ENCODE measurements at places on chromosomes 1 and 21.

DNA sequence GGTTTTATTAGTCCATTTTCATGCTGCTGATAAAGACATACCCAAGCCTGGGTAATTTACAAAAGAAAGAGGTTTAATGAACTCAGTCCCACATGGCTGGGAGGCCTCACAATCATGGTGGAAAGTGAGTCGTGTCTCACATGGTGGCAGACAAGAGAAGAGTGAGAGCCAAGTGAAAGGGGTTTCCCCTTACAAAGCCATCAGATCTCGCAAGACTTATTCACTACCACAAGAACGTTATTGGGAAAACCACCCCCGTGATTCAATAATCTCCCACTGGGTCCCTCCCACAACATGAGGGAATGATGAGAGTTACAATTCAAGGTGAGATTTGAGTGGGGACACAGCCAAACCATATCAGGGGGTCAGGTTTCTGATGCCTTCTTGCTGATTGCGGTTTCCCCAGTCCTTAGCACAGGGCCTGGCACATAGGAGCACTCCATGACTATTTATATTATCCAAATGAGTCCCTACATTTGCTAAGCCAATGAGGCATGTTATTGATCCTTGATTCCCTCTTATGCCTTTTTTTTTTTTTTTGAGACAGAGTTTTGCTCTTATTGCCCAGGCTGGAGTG, 35.3 kb upstream of the PAXBP1 start:
- peaks cover 9% of the 10 kb centered on the region for H3K4me1 ChIP-seq
- H3K27me3 ChIP-seq, result no peaks in the 10 kb centered on the region
- H3K27ac ChIP-seq, result no peak overlapping the region

- H3K27ac ChIP-seq, result no peak overlapping the region
- no peaks in the 10 kb centered on the region for H3K27me3 ChIP-seq
- no peak overlapping the region for H3K4me3 ChIP-seq
- no peaks in the 10 kb centered on the region for H3K36me3 ChIP-seq
These were observed 73.5 kb downstream of the OSBPL9 start for GRCh38 chr1:51690285-51690961.

DNA sequence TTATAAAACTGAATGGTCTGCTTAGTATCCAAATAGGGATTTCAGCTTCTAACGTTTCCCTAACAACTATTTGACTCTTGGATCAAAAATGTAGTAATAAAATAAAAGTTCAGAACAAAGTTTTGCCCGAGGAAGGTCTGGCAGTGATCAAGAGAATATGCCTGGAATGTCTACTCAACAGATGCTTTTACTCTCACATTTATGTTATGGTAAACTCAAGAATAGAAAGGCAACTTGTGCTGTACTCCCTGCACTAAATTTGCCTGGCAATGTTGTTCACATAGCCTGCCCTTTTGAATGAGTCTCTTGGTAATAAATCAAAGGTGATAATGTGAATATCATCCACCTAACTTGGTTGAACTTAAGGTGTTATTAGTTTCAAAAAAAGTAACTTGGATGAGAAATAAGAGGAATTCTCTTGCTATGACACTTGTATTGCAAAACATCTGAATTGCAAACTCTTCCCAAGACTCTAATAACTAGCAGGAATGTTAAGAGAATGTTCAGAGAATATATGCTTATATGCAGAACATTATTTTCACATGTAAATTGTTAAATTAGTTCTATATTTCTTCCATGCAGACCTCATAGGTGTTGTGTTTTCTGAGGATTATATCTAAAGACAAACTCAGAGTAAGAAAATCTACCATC, 215.8 kb downstream of the COL24A1 start:
- no peak overlapping the region for H3K4me3 ChIP-seq
- H3K27me3 ChIP-seq, result no peaks in the 10 kb centered on the region
- no peak overlapping the region for H3K27ac ChIP-seq
- no peaks in the 10 kb centered on the region for H3K36me3 ChIP-seq
- H3K4me1 ChIP-seq, result no peaks in the 10 kb centered on the region

DNA sequence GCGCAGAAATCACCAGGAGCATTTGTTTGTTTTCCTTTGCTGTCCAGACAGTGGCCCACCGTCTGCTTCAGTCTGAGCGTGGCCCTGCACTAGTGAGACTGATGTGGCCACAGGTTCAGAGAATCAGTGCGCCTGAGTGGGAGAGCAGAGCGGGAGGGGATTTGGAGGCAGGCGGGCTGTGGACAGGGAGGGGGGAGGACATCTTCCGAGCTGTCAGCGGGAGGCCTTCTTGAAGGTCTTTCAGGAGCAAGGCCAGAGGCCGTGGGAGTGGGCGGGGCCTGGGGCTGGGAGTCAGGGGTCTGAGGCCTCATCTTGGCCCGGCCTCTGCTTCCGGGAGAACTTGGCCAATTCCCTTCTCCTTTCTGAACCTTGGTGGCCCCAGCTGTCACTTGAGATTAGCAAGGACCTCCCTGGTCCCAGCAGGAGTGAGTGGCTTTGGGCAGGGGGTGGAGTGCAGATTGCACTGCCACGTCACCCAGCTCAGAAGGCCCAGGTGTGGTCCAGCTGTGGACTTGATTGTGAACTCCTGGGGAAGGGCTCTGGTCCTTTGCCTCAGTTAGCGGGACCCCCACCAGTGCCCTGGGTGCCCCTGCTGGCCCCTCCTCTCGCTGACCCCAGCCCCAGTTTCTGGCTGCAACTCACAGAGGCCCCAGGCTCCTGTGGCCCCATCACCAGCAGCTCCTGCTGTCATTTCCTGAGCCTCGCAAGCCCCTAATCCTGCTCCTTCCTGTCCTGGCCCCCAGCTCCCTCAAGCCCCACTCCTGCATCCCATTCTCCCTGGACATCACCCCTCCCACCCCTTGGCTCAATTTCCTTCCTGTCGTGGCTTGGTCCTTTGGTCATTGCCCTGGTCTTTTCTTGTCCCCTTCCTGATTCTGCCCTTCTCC, 8.4 kb downstream of the TNFRSF1B start:
- peak overlapping the region; percentile 99 for H3K27ac ChIP-seq
- DNase-seq, result no peak
- H3K4me3 ChIP-seq, result peak overlapping the region; percentile 62
- H3K4me1 ChIP-seq, result peaks cover 93% of the 10 kb centered on the region

GRCh38 chr21:15309721-15310120, 244.9 kb upstream of the NRIP1 start:
- peaks cover 5% of the 10 kb centered on the region for H3K27me3 ChIP-seq
- H3K4me1 ChIP-seq, result no peaks in the 10 kb centered on the region
- DNase-seq, result no peak
- no peaks in the 10 kb centered on the region for H3K36me3 ChIP-seq

- no peak for DNase-seq
- peaks cover 6% of the 10 kb centered on the region for H3K4me1 ChIP-seq
- H3K27ac ChIP-seq, result no peak overlapping the region
These were observed 1.0 kb downstream of the RD3 start for GRCh38 chr1:211490821-211491415.

DNA sequence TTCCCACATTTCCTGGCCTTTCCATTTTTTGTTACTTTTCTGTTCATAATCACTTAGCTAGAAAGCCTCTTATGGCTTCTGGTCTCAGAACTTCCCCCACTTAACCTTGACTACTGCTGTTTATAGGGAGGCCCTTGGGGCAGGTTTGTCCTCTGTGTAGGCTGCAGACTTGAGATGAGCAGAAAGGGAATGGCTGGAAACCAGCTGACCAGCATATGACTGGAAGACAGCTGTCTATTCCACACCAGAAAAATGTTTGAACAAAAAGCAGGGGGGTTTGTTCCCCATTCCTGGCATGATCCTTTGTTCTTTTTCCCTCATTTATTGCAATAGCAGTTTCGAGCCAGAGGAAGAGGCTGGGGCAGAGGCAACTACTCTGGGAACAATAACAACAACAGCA, 4.9 kb upstream of the SH3D21 start:
- H3K4me3 ChIP-seq, result no peak overlapping the region
- no peaks in the 10 kb centered on the region for H3K27me3 ChIP-seq
- no peak for DNase-seq
- H3K27ac ChIP-seq, result peak overlapping the region; percentile 39
- H3K36me3 ChIP-seq, result peaks cover 47% of the 10 kb centered on the region
- H3K4me1 ChIP-seq, result peaks cover 15% of the 10 kb centered on the region

DNA sequence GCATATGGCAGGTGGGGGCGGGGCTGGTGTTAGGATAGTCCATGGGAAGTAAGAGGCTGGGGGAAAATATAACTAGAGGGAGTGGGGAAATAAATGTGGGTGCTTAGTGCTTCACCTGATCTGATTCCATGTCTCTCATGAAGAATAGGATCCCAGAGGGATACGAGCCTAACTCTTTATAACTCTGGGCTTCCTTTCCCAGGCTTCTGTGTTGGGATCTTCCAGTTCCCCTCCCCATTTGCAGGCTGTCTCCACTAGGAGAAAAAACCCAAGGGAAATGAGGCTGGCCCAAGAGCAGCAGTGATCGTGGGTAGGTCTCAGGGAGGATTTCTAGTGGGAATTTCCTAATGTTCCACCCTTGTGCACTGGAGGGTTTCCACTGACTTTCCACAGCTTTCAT, 1.6 kb downstream of the KCNJ9 start:
- peaks cover 10% of the 10 kb centered on the region for H3K4me1 ChIP-seq
- H3K27ac ChIP-seq, result no peak overlapping the region
- no peaks in the 10 kb centered on the region for H3K36me3 ChIP-seq
- H3K27me3 ChIP-seq, result peaks cover 48% of the 10 kb centered on the region
- no peak overlapping the region for H3K4me3 ChIP-seq

DNA sequence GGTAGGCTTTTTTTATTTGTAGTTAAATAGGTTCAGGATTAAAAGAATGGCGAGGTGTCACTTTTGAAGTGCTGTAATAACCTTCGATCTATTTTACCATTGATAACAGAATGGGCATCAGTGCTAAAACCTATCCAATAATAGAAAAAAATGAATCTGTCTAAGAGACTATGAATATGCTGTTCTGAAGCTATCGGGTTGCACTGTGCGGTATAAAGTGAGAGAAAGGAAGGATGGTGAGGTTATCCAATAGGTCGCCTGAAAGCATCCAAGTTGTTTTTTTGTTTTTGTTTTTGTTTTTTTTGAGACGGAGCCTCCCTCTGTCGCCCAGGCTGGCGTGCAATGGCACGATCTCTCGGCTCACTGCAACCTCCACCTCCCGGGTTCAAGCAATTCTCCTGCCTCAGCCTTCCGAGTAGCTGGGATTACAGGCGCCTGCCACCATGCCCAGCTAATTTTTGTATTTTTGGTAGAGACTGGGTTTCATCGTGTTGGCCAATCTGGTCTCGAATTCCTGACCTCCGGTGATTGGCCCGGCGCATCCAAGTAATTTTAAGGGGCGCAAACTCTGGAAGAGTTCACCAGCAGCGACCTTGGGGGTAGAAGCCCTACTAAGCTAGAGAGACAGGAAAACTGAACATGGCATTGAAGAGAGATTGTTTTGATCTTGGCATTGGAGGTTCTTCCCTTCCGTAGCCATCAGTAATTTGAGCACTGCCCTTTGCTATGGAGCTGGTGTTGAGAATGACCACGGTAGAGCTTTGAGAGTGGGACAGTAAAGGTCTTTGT, 8.7 kb upstream of the MDM4 start:
- H3K27ac ChIP-seq, result peak overlapping the region; percentile 100
- peak overlapping the region; percentile 85 for H3K4me3 ChIP-seq
- no peaks in the 10 kb centered on the region for H3K27me3 ChIP-seq

DNA sequence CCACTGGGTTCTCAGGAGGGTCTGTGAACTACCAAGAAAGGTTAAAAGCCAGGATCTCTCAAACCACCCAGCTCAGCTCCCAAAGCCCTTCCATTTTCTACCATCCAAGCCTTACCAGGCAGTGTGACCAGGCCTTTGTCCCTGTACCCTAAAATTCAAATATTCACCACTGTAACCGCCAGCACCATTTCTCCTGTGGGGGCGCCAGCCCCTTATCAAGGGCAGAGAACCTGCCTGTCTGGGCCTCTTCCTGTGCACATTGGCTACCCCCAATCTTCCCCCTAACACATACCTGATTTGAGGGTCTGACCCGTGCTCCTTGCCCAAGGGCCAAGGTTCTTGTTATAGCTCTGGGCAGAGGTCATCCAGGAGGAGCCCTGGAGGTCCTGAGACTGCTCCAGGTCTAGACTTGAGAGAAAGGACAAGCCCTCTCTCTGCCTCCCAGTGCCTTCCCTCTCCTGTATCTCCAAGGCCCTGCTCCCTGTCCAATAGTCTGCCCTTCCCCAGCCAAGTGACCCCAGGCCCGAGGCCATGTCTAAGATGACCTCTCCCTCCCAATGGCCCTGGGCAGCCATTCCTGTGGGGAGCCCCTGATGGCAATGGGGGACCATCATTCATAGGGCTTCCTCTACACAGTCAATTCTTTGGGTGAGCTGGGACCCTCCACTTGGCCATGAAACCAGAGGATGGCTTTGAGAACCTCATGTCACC, 78.5 kb downstream of the FHAD1 start:
- H3K4me1 ChIP-seq, result no peaks in the 10 kb centered on the region
- no peak overlapping the region for H3K4me3 ChIP-seq
- no peaks in the 10 kb centered on the region for H3K36me3 ChIP-seq
- no peak overlapping the region for H3K27ac ChIP-seq
- no peak for DNase-seq

DNA sequence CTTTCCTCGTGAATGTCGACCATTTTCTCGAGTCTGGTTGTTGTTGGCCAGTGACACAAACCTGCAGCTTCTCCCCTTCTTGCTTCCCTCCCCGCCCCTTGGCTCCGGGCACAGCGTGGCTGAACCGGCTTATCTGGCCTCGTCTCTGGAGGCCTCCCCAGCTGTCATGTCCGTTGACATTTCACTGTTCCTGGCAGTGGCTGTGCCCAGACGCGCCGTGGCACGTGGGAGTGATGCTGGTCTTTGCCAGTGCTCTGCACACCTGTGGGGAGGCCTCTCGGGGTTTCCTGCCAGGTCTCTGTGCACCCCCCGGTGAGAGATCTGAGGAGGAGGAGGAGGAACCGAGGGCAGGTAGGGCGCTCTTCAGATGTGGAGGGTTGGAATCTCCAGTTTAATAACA, 23.7 kb downstream of the SKI start:
- no peak for DNase-seq
- H3K27ac ChIP-seq, result no peak overlapping the region
- peaks cover 46% of the 10 kb centered on the region for H3K36me3 ChIP-seq

DNA sequence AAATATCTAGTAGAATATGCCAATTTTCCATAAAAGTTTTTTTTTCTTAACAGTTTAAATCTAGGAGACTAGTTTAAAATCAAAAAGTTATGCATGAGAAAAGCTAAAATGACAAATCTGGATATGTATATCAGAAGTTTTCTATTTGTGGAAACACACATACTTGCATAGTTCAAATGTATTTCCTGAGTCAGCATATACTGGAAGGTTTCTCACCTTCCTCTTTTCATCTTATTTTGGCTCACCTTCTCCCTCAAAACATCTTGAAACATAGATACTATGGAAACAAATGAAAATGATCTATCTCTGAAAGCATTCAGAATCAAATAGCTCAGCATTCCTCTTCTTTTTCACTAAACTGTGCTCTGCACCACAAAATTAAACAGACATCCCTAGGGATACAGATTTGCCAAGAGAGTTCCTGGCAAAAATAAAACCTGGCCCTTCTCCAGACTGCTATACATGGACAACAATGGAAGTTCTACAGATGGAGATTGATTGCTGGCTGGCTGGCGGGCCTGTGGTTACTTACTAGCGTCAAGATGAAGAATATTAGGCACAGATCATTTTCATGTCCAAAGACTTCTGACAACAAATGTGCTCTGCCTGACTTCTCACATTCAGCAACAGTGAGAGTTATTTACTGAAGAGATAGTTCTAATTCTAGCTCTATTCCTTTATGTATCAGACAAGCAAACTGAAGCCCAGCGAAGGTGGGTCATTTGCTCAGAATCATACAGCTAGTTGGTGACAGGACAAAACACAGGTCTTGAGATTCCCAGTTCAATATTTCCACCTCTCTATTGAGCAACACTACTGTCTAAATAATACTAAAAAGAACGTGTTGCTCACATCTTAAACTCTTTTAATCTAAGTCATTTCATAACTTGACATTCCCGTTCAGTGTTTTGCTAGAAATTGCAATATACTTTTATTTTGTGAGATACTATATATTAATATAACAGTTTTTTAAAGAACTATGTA, 26.6 kb downstream of the DIPK1A start:
- peaks cover 10% of the 10 kb centered on the region for H3K36me3 ChIP-seq
- no peak for DNase-seq
- H3K27me3 ChIP-seq, result no peaks in the 10 kb centered on the region

All from activated CD8-positive, alpha-beta memory T cell treated with anti-CD3 and anti-CD28 coated beads, Interleukin-2, amount 10 ng/mL, durations not matched to agents 7 days and 5 days (primary cell).